HEK293T (cell line): ENCODE measurements at places on chromosomes 6 and 20.

- DNase-seq: no peak
Observed at GRCh38 chr6:55632953-55633352, 54.0 kb upstream of the HMGCLL1 start.

DNA sequence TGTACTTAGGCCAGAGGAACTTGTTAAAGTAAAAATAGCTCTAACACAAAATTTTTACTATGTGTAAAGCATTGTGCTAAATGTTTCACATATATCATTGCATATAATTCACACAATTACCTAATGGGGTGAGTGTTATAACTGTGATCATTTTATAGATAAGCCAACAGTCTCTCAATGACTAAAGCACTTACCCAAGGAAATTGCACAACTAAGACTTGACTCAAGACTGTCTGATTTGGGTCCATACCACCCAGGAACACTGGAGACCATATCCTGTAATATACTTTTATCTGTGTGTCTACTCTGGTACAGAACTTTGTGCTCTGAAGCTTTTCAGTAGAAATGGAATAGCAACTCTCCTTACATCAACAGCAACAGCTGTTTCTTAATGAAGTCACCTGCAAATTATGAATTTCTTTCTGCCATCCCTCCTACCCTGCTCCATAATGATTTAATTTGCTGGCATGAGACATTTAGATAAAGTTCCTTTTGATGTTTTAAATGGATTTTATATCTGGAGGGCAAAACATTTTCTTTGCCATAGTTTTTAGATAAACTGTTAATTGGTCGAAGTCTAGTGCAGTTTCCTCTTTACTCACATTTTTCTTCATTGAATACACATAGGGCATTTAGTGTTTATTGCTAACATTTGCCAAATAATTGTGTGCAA is 47.5 kb downstream of the TSPYL4 start:
- DNase-seq: no peak

GRCh38 chr6:15317934-15318902 is 72.3 kb downstream of the JARID2 start:
- DNase-seq: no peak

- DNase-seq: no peak
Observed at GRCh38 chr6:145725570-145725969, 9.8 kb downstream of the EPM2A start.

GRCh38 chr20:10665027-10665561 is 8.7 kb downstream of the JAG1 start:
- no peak for DNase-seq

DNA sequence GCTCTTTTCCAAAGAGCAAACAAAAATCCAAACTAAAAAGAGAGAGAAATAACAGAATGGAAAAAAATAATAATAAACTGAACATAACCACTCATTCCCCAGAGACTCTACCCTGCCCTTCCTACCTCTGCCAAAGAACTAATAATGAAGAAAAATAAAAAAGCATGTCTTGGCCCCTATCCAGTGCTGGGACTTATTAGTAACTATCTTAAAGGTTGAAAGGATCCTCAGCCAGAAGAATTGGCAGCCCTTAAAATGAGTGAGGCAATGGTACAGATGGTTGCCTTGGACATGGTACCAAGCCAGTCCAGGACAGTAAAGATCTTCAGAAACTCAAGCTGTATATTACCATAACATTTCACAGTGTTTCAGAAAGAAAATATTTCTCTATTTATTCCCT is 279.3 kb downstream of the HACE1 start:
- no peak for DNase-seq

- no peak for DNase-seq
Observed at GRCh38 chr6:21235162-21235561, 358.4 kb upstream of the SOX4 start.
